ENCODE measurements at places on chromosomes 16 and 17. TPM values are rescaled to one million over a fixed set of nuclear protein-coding genes. Genes with fewer than 3 reads are reported as not detected.

C1QTNF8 gene
- not detected for total RNA-seq

LRRC37A gene
- 8.0 TPM for total RNA-seq

DNAI2 gene
- total RNA-seq = 1.8 TPM

TPSAB1 gene
- 0.82 TPM for total RNA-seq

TMEM235 gene
- total RNA-seq = not detected

TAF15 gene
- total RNA-seq = 253 TPM

ACE gene
- total RNA-seq = 0.86 TPM

KRT24 gene
- not detected for total RNA-seq

LAT gene
- total RNA-seq = 148 TPM

KRTAP2-3 gene
- not detected for total RNA-seq

ACSM2A gene
- total RNA-seq = not detected

STAC2 gene
- not detected for total RNA-seq

SNX20 gene
- total RNA-seq = 51.7 TPM

WNT9B gene
- total RNA-seq = not detected

CX3CL1 gene
- total RNA-seq = not detected

Data from natural killer cell (primary cell).